ENCODE measurements at places on chromosomes 13 and 19.

- no peak for DNase-seq
Observed at GRCh38 chr13:113171250-113172125, 13.0 kb downstream of the PROZ start.

DNA sequence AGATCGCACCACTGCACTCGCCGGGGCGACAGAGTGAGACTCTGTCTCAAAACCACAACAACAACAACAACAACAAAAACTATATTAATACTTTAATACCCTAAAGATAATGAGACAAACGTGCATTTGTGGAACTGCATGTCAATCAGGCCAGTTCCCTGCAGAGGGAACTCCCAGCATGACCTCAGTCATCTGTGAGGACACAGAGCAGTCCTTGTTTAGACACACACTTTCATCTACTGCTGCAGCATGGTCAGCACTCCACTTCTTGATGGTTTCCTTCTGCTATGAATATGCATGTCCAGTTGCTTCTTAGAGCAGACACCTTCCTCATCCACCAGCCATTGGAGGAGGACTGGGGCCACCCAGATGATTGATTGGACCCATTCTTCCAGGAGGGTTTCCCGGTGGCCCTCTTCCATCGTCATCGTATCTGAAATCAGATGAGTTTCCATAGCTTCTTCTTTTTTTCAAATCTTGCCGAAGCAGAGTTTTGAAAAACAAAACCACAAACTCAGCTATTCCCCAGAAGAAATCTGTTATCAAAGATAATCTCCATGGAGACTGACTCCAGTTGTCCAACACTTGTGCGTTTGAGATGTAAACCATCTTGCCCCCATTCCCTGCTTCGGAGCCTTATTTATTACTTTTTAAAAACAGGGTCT lies 26.5 kb downstream of the ZNF607 start:
- DNase-seq = no peak

DNA sequence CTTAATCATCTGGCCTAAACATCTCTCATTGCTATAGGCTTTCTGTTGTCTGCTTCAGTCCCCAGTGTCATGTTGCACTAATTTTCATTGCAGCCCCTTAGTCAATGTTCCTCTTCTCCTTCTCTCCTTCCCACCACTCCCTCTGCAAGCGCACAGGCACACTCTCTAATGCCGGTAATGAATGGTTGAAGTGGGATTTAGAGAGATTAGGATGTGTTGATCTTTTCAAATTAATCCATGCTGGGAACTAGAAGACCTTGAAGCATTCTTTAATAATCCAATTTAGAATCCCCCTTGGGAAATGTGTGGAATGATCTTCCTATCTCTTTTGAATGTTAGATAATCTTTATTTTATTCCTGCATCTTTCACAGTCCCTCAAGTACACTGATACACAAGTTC lies 33.2 kb upstream of the NDFIP2 start:
- no peak for DNase-seq

GRCh38 chr19:57317503-57317902 lies 2.8 kb upstream of the ZNF543 start:
- no peak for DNase-seq

DNA sequence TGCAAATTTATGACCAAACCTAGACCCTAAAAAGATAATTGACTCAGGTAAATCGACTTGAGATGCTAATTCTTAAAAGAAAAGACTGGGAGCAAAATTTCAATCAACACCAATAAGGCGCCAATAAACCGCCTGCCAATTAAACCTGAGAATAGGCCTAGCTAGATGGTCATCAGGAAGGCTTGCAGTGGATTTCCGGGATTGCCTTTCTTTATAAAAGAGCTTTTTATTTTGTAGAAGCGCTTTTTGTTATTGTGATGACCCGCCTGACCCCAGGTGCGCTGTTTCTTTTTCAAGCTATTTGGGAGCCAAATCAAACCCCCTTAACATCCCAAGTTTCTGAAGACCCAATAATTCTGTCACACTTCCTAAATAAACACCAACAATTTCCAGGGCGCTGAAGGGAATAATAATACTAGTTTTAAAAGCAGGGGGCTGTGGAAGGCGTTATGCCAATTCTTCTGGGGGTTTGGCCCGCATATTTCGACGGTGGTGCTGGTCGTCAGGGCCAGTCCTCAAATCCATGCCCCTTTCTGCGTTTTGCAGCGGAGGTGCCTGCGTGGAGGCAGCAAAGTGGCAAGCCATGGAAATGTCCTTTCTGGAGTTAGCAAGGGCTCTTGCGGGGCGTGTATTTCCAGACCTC lies 2.9 kb upstream of the ZIC5 start:
- no peak for DNase-seq

DNA sequence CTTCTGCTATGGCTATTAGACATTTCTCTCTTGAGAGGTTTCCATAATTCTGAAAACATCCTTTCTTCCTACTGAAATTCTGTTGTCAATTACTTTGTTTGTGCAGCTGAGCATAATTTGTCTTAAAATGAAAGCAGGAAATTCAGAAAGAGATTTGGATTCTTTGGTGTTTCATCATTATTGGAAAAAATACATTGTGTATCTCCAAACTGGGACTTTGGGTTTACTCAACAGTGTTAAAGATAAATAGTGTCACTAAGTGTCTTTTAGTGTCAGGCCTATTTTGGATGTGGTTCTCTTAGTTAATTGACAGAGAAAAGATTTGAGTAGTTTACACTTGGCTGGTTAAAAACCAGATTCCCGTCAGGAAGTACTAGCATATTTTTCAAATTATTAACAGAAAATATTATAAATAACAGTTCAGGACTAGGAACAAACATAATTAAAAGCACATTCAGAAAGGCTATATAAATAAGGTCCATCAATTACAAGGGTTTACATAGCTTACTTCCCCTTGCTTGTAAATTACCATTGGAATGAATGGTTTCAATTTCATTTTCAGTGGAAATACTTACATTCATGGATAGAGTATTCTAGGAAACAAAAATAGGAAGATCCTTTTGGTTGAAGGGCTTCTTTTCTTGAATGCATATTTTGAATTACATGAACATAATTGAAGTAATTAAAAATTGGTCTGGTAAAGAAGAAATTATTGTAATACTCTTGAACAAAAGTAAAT lies 483.1 kb downstream of the GPC6 start:
- no peak for DNase-seq

DNA sequence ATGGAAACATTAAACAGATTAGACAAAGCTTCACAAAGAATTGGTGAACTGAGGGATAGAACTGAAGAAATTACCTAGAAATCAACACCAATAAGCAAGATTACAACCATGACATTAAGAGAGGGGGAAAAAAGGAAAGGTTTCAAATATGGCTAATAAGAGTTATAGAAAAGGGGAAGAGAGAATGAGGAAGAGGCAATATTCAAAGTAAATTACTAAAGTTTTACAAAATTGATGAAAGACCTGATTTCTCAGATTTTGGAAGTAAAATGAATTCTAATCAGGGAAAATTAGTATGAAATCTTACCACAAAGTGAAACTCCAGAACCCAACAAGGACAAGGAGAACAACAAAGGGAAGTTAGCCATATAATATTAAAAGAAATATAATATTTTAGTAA lies 187.4 kb downstream of the NBEA start:
- DNase-seq = no peak

DNA sequence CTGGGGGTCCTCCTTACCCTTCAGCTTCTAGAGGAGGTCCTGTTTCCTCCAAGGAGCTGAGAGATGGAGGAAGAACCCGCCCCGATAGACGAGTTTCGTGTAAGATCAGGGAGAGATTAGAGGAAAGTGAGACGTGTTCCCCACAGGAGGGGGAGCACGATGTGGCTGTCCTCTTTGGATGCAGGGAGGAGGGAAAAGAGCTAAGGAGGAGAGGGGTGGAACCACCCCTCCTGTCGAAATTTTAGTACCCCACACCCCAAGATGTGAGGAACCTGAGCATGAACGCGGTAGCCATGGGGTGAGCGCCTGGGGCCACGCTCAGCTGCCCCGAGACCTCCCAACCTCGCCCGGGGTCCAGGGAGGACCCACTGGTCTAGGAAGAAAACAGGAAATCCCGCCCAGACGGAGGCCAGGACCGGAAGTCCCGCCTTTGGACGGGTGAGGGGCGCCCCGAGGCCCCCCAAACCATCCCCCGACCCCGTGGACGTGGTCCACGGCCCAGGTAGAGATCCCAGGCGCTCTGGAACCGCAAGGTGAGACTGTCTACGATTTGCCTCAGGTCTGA lies 1.2 kb downstream of the AKT1S1 start:
- DNase-seq = no peak

- no peak for DNase-seq
Observed at GRCh38 chr13:38255600-38255999, 94.1 kb upstream of the UFM1 start.

DNA sequence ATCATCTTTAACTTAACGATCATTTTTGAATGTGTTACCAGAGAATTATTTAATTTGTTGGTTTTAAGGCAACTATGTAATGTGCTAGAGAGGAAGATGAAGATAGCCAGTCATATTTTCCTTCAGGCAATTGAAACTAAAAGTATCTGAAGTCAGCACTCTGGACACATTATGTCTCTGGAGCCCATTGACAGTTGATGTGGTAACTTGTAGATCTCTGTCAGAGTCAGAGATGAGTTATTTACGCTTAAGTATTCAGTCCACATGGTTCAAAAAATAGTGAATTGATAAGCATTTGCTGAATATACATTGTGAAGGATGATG lies 2.1 kb downstream of the ZMYM2 start:
- DNase-seq = no peak

- no peak for DNase-seq
Observed at GRCh38 chr19:45498411-45499195, at the start of gene PPM1N. TSS of gene PPM1N (plus strand) at chr19:45498443. CDS start at chr19:45498473, 30 bp downstream.

DNA sequence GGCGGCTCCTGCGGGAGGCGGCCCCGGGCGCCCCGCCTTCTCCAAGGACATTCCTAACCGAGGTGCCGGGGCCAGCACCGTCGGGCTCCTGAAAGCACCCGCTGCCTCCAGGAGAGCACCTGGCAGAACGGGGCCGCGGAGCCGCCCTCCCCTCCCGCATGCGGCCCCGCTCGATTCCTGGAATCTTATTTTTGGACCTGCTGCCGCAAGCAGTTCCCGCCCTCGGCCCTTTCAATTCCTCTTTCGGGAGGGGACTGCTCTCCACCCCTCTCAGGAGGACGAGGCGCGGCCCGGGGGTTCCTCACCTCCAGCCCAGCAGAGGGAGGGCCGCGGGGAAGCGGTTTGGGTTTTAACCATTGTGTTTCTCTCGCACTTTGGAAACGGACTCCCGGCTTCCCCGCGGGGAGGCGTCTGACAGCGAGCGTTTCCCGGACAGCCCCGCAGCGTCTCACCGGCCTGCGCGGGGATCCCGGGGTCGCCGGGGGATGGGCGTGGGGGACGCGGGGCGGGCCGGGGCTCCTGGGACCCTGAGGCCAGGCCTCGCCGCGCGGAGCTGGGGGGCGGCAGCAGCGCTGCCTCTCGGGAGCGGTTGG lies 849 bp downstream of the GAS6 start:
- DNase-seq = no peak

- no peak for DNase-seq
Observed at GRCh38 chr19:10553943-10554381, 10.3 kb downstream of the ATG4D start.

GRCh38 chr19:12596927-12597548 lies 13.6 kb downstream of the ZNF490 start:
- no peak for DNase-seq

DNA sequence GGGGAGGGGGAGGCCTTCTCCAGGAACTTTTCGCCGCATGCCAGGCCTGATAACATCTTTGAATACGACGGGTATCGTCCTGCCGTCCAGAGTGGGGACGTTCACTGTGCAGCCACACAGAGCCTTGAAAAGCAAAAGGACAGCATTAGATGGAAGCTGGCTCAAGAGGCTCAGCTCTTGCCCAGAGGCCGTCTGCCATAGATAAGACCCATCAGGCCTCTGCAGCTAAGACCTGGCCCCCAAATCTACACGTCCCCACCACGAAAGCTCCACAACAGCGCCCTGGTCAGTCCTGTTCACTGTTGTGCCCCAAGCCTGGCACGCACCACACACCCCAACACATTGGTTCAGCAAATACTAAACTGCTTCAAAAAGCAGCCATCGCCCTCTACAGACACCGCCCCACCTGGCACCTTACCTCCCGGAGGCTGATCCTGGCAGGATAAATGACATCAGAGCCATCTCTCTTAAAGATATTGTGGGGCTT lies 2.1 kb downstream of the DNAJB1 start:
- no peak for DNase-seq

GRCh38 chr13:109704771-109705635 lies 81.4 kb downstream of the IRS2 start:
- no peak for DNase-seq

GRCh38 chr13:112986946-112987681 lies 18.1 kb downstream of the MCF2L start:
- DNase-seq = no peak

GRCh38 chr19:56566904-56567273 lies 379 bp upstream of the ZNF470 start:
- DNase-seq = no peak

DNA sequence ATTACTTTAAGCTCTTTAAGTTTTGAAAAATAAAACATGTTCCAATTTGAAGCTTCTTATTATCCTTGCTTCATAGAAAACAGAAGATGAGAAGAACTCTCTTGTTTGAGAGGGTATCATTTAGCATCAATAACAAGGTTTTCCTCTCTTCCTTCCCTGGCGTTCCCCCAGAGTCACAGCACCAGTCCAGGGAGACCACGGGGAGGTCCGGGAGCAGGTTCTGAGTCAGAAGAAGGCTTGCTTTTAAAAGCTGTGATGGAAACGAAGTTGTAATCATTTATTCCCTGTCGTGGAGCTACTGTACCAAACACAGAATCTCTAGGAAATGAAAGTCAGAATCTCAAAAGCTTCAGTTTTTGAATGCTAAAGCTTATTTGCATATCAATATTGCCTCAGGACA lies 174.0 kb upstream of the LSM14A start:
- DNase-seq = no peak

GRCh38 chr13:41700790-41701310 lies 243.5 kb downstream of the RGCC start:
- DNase-seq = no peak

All from cortex of kidney (tissue), 1 donor.